CD14-positive monocyte (primary cell): ENCODE measurements at places on chromosomes 16 and 17.

DNA sequence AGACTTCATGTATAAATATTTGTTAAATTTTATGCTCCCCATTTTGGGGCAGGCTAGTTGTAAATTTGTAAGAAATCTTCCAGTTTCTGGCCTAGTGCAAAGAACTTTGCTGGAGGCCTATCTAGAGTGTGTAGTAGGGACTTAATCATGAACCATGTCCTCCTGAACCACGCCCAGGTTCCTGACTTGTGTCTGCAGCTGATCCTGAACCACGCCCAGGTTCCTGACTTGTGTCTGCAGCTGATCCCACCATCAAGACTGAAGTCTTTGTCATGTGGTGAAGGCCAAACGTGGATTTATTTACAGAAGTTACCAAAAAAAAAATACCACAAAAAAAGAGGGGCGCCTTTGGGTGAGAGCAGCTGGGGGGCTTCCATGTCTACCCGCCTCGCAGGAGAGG is 33.1 kb downstream of the LMF1 start:
- no peak for DNase-seq

DNA sequence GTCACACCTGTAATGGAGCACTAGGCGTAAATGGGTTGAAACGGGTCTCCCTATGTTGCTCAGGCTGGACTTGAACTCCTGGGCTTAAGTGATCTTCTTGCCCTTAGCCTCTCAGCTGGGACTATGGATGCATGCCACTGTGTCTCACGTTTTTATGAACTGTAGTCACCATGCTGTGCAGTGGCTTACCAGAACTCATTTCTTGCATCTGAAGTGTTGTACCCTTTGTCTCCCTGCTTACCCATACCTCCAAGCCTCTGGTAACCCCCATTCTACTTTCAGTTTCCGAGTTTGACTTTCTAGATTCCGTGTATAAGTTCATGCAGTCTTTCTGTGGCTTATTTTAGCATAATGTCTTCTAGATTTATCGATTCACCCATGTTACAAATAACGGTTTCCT is 7.7 kb downstream of the PYCARD start:
- DNase-seq, result no peak

DNA sequence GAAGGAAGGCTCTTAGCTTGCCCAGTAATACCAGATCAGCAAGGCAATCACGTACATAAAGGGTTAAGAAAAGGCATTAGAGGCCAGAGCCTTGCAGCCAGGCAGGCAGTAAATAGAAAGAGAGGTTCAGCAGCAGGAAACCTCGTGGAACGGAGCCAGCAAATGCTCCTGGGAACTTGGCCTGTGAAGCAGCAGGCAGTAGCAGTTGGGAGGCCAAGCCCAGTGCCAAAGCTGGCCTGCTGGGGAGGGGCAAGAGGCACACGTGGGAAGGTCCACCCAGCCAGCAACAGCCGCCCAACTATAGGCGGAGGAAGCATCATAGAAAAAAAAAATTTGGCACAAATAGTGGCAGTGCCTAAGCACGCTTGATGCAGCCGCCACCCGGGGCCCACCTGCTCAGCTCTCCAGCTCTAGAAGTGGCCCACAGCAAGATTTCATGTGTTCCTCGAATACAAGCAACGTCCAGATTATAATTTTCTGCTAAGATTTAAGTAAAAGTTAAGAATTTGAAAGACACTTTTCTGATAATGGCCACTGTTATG is 2339.5 kb downstream of the TP53TG3F start:
- DNase-seq, result no peak

DNA sequence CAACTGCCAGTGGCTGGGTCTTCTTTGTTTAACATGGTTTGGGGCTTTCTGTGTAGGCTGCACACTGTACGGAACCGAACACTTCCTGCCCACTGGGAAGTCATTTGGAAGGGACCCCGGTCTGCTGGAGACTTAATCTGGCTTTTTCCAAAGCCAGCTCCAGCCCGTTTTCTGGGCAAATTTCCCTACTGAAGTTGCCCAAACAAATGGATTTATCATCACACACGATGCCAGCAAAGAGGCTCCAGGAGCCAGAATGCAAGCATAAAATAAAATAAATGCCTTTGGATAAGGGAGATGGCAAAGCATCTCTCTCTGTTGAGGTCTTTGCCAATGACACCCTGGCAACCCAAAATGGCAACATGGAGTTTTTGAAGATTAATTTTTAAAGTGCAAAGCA is 259.9 kb upstream of the IRX3 start:
- DNase-seq, result no peak

- DNase-seq, result no peak
Observed at GRCh38 chr17:35046740-35047283, 16.7 kb downstream of the RFFL start.

- peak; percentile 1 for DNase-seq
Observed at GRCh38 chr16:48687421-48688038, 77.5 kb upstream of the N4BP1 start.

GRCh38 chr17:50311483-50311882 is 34.4 kb upstream of the XYLT2 start:
- no peak for DNase-seq

DNA sequence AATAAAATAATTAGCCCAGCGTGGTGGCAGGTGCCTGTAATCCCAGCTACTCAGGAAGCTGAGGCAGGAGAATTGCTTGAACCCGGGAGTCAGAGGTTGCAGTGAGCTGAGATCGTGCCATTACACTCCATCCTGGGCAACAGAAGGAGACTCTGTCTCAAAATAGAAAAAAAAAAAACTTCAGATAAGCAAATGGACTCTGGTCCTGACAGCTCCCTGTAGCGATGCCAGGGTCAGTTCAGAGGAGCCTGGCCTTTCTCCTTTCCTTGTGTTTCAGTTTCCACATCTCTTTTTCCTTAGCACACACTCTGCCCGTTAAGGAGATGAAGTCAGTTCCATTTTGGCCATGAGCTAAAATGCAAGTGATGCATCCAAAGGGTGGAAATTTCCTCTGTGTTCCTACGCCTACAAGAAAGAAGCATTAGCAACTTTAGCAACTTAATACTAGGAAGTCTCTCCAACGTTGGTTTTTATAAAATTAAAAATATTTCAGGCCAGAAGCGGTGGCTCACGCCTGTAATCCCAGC is 11.6 kb upstream of the GRB2 start:
- DNase-seq, result no peak

DNA sequence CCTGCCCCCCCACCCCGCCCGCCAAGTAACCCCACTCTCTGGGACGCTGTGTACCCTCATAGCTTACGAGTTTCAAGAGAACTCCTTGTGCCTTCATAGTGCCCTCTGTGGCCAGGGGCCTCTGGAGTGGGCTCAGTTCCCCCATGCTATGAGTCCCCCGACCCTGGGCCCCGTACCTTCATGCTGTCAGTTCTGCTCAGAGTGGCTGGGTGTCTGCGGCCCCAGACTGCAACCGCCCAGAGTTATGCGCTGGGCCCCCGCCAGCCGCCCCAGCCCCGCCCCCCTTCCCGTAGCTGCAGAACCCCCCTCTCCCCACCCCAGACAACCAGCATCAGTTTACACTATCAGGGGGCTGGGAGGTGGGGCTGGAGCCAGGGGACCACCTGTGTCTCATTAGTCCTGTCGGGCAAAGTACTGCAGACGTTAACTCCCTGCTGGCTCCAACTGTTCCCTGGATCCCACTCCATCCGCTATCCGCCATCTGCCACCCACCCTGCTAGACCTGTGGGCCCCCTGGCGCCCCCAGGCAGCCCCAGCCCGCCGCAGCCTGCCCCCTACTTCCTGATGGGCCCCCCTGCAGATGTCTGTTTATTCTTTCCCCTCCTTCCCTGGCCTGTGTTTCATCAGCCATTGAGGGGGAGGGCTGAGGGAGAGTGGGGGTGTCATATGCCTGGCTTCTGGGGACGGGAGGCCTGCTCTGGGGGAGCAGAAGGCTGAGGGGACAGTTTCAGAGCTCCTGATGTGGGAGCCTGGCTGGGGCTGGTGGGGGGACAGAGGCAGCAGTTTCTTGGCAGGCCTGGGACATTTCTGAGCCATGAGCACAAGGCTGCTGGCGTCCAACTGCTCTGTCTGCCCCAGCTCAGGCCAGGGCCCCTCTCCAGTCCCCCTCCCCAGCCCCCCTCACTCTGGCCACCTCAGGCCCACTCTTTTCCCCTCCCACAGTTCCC is at the start of gene MFAP4:
TSS of gene MFAP4 (minus strand) at position 217 of the 947 bp plus-strand sequence. CDS start at position 182, 35 bp downstream.
- DNase-seq, result no peak

DNA sequence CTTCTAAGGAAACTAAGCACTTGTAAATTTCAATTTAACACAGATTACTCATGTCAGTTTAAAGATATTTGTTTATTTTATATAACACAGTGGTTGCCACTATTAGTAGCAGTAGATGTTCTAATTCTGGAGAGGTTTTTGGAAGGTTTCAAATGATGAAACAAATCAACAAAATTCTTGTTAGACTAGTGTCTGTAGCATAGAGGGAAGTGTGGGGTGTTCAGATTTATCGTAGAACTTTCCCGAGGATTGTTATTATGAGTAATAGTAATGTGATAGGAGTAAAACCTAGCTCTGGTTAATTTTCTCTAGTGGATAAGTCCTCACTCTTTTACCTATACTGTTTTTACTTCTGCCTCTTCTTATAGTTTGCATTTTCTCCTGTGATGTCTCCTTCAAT is 6.3 kb downstream of the GAN start:
- DNase-seq, result no peak
